ENCODE measurements at places on chromosomes 1 and 21.

GRCh38 chr21:36471254-36471723, 8.6 kb downstream of the CLDN14 start:
- DNase-seq, result peak; percentile 87

- DNase-seq, result no peak
These were observed 6.3 kb upstream of the UBXN10 start for GRCh38 chr1:20179371-20180128.

- no peak for DNase-seq
These were observed 237.4 kb upstream of the RAB4A start for GRCh38 chr1:229033480-229033879.

- no peak for DNase-seq
These were observed 146.0 kb upstream of the JUN start for GRCh38 chr1:58929671-58930325.

GRCh38 chr1:5933676-5934057, 58.6 kb downstream of the NPHP4 start:
- DNase-seq, result peak; percentile 36

DNA sequence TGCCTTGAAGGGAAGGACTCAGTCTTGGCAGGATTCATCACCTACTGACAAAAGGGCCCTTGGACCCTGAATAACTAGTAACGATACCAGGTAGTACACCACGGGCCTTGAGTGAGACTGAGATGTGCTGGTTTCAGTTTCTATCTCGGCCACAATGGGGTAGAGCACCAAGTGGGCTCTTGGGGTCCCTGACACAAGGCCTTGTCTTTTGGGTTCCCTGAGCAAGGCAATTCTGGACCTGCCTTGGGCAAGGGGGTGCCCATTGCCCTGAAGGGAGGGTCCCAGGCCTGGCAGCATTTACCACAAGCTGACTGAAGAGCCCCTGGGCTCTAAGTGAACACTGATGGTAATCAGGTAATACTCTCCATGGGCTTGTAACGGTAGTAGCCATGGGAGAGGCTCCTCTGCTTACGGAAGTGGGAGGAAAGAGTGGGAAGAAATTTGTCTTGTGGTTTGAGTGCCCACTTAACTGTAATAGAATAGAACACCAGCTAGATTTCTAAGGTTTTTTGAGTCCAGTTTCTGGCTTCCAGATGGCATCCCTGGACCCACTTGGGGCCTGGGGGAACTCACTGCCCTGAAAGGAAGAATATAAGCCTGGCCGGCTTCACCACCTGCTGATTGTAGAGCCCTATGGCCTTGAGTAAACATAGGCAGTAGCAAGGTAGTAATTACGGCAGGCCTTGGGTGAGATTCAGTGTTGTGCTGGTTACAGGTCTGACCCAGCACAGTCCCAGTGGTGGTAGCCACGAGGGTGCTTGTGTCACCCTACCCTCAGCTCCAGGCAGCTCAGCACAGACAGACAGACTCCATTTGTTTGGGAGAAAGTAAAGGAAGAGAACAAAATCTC, 58.5 kb downstream of the WDR4 start:
- no peak for DNase-seq

DNA sequence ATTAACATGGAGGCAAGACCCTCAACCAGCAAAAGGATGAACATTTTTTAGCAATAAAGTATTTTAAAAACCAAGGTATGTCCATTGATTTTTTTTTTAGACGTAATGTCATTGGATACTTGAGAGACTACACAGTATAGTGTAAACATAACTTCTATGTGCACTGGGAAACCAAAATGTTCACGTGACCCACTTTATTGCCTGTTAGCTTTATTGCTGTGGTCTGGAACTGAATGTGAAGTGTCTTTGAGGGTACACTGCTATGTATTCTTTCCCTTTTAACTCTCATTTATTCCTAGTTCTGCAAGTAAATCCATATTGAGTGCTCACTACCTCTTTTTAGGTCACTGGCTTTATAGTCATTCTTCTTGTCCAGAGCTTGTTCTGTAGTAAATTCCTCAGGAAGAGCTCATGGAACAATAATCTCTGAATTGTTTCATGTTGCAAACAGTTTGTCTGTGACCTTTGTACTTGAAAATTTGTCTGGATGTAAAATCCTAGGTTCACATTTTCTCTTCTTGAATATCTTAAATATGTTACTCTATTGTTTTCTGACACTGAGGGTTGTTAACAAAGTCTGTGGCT, 20.6 kb downstream of the ABCD3 start:
- DNase-seq, result no peak

GRCh38 chr1:88179943-88180342, 504.1 kb upstream of the PKN2 start:
- no peak for DNase-seq

DNA sequence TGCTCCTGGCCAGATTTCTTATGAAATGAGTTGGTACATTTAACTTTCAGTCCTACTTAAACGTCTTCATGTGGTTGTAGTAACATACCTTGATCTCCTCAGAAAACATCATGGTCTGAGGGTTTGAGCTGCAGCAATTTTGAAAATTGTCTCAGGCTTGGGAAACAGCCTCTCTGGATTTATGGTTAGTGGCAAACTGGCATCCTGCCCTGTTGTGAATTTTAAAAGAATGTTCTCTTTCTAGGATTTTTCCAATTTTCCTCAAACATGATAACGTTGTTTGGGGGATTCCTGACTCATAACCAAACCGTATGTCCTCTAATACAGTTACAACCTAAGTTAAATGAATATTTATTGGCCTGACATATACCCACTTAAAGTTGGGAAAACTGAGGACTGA, 624.4 kb downstream of the LMO4 start:
- peak; percentile 77 for DNase-seq
